Iris pigment epithelial cell (primary cell): ENCODE measurements at places on chromosomes 7 and 10.

- no peak for DNase-seq
These were observed 1.4 kb downstream of the DNAH11 start for GRCh38 chr7:21544303-21544656.

DNA sequence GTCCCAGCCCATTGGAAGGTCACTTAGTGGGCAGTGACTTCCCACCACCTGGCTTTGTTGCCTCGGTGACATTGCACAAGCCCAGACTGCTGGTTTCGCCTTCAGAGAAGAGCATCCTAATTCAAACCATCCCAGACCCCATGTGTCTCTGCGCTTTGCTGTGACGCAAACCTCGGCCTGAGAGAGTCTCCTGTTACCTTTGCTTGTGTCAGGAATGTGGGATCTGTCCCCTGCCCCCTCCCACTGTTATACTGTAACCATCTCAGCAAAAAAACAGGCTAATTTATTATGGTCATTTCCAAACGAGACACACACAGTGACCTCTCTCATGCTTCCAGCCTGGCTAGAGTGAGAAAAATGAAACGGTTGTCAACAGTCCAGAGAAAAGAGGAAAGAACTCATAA lies 25.0 kb upstream of the AQP1 start:
- DNase-seq: no peak

GRCh38 chr7:21898265-21898930 lies 47.3 kb downstream of the CDCA7L start:
- DNase-seq: no peak

DNA sequence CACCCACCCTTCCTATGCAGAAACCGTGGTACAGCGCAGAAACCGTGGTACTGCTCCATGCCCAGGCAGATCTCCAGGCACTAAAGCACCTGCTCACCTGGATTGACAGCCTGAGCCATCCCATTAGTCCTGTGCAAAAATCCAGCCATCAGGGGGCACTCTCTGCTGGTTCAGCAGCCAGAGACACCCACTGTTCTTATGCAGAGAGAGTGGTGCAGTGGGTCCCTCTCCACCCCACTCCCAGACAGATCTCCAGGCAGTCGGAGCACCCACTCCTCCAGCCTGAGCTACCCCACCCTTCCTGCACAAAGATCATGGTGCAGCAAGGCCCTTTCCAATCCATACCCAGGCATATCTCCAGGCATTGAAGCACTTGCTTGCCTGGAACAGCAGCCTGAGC lies 219.8 kb downstream of the CTNNA3 start:
- no peak for DNase-seq

- peak; percentile 11 for DNase-seq
These were observed 368.4 kb upstream of the ZMIZ1 start for GRCh38 chr10:78700413-78700812.

GRCh38 chr10:62637249-62638061 lies 167.1 kb upstream of the ADO start:
- DNase-seq: peak; percentile 54

- DNase-seq: peak; percentile 7
These were observed 1.1 kb upstream of the GALNTL5 start for GRCh38 chr7:151954866-151955820.

DNA sequence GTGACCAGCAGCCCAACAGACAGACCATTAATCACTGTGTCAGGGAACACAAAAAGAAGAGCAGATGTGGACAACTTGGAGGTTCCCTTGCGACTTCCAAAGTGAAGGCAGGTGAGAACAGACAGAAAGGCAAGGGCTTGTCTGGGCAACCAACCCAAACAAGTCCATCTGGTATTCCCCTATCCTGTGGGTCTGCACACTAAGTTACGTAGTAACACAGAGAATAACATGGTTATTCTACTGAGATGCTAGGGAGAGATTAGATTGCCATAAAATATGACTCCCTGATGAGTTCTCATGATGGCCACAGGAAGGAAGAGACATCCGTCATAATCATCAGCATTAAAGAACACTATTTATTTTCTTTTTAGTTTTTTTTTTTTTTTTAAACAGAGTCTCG lies 252.2 kb downstream of the CALN1 start:
- DNase-seq: no peak

GRCh38 chr10:90222372-90222771 lies 521.0 kb downstream of the KIF20B start:
- DNase-seq: peak; percentile 88

GRCh38 chr7:27964820-27965219 lies 215.8 kb downstream of the JAZF1 start:
- DNase-seq: no peak

- peak; percentile 35 for DNase-seq
These were observed 49.5 kb downstream of the NEURL1 start for GRCh38 chr10:103542764-103543616.

- DNase-seq: no peak
These were observed 196.5 kb downstream of the ADK start for GRCh38 chr10:74347522-74347921.

GRCh38 chr7:155508376-155509358 lies 37.7 kb downstream of the CNPY1 start:
- DNase-seq: no peak

DNA sequence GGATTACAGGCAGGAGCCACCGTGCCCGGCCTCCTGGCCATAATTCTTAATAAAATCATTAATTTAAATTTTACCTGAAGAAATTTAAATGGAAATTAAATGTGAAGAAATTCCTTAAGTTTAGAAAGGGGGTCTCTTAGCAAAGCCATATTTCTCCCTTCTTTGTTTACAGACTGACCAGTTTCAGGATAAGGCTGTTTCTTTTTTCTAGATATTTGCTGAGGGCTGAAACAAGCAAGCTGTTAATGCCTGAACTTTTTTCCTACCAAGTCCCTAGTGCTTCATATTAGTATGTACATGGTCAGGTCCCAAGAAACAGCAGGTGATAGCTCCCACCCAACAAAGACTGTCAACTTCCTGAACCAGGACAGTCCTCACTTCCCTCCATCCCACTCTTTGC lies 18.1 kb upstream of the PDIA4 start:
- no peak for DNase-seq

DNA sequence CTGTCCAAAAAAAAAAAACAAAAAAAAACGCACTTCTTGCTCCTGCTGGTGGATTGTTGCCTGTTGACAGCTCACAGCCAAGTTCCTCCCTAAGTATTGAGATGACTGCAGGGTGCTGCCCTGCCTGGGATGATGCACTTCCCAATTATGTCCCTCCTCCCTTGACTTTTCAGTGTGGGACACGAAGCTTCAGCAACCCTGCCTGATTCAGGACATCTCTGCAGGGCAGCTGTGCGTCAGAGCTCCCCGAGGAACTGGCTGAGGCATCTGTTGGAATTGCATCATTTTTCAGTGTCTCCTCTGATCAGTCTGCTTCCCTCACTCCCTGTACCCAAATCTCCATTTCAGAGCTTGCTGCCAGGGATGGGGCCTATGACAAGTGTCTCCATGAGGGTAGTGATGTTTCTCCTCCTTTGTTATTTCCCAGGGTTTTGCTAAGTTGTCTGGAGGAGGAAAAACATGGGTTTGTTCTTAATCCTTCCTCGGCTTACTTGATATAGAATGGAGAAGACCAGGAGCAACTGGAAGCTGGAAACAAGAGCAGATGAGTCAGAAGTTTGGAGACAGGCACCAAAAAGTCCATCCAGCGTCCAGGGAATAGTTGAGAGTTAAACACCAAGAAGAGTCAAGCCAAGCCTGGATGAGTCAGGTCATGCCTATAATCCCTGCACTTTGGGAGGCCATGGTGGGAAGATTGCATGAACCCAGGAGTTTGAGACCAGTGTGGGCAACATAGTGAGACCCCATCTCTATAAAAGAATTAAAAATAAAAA lies 355.1 kb downstream of the GALNT17 start:
- DNase-seq: peak; percentile 36

- DNase-seq: peak; percentile 77
These were observed 122.5 kb upstream of the C1QL3 start for GRCh38 chr10:16644146-16644545.

DNA sequence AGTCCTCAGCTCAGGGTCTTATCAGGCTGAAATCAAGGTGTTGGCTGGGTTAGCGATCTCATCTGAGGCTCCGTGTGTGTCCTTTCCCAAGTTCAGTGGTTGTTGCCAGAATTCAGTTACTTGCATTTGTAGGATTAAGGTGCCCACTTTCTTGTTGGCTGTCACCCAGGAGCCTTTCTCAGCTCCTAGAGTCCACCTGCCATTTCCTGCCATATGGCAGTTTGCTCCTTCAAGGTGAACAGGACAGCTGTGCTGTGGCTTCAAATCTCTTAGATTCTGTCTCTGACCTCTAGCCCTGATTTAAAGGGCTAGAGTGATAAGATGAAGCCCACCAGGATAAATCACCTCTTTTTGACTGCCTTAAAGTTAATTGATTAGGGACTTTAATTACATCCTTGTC lies 1.0 kb upstream of the HIF1AN start:
- no peak for DNase-seq

GRCh38 chr7:130379019-130379418 lies 1.3 kb upstream of the CPA1 start:
- no peak for DNase-seq

DNA sequence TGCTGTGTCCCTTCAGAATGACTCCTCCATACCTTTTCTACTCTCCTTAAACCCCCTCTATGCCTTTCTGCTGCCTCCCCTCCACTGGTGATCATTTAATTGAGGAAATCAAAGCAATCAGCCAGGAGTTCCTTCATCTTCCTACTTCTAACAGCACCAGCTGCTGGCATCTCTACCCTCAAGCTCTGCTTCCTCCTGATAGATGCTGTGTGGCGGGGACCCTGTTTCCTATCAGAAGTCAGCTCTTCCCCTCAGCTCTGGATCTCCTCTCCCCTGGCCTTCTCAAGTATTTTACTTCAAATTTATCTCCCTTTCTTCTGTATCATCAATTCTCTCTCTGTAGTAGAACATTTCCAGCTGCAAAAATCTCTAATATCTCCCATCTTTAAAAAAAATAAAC lies 183.7 kb downstream of the ELMO1 start:
- DNase-seq: no peak

DNA sequence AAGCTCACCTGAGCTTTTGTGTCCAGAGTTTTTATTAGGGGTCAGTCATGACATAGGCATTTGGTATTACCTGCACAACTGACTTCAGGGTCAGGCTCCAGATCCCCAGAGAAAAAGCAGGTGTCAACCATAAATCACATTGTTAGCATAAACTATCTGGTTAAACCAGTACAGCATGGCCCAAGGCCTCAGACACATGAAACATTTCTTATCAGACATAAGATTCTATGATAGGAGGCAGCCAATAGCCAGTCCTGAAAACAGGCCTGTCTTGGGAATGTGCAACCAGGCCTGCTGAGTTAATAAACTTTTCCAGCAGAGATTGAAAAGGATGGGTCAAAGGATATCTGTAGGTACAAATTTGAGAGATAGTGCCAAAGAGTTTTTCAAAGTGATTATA lies 116.1 kb downstream of the TPST1 start:
- no peak for DNase-seq

- peak; percentile 84 for DNase-seq
These were observed 118.7 kb downstream of the PARD3 start for GRCh38 chr10:34696423-34696822.

DNA sequence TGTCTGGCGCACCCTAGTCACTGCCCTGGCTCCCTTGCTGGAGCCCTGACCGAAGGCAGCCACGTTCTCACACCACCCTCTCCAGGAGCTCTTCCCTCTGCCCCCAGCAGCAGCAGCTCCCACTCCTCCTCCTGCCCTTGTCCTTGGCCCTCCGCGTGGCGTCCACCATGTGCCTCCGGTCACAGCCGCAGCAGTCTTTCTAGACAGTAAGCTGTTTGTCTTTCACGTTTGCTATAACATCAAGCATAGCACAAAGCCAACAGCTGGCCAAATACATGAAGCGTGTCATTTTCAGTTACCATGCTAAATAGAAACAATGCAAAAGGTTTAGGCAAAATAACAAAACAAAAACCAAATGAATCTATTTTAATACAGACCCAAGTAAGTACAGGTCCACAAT lies 3.3 kb downstream of the PITRM1 start:
- DNase-seq: no peak

DNA sequence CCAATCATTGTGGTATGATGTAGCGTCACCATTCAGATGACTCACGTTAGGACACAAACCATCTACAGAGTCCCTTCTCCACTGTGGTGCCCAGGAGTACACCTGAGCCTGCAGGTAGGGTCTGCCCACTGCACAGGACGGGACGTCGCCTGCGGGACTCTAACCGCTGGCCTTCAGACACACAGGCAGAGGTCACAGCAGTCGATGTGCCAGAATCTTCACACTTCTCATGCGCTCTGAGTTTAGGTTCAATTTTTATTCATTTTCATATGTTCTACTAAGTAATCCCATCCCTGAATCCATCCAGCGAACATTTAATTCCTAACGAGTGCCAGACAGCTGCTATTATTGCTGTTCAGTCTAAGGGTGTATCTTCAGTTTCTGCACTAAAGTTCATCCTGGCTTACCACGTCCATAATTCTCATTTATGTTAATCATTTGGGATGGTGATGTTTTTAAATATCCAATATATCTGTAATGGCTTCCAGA lies 73.3 kb downstream of the CXCL12 start:
- no peak for DNase-seq

DNA sequence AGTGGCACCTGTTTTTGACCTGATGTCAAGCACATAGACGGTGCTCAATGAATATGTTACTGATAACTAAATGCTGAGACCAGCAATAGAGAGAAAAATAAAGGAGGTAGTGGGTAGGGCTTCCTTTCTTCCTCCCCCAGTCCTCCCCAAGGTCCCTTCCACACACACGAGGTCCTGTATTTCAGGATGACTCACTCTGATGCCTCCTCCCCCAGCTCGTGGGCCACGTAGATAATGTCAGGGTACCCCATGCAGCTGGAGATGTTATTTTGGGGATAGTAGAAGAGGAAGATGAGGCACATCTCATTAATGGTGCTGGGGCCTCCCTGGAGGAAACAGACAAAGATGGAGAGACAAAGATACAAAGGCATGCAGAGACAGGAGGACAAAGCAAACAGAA lies 17.3 kb downstream of the PRSS58 start:
- no peak for DNase-seq

GRCh38 chr10:78460204-78460603 lies 426.5 kb downstream of the RPS24 start:
- no peak for DNase-seq

GRCh38 chr7:41224063-41224763 lies 478.7 kb downstream of the INHBA start:
- peak; percentile 68 for DNase-seq

DNA sequence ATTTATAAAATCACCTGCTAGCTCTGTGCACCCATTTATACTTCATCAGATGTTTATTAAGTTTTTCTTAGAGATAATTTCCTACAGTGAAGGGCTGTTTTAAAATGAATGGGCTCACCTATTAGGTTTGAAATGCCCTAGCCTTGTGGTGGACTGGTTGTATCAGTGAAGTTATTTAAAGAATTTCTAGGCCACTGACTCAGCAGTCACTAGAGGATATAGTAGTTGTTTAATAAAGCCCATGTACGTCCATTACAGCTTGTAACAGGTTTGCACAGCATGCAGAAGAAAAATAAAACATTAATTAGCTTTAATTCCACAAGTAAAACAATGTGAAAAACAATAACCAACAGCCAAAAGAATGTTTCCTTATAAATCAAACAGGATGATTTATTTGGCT lies 128.0 kb downstream of the RSU1 start:
- DNase-seq: peak; percentile 47

GRCh38 chr7:80259-81067 lies 111.9 kb upstream of the FAM20C start:
- DNase-seq: no peak

- DNase-seq: peak; percentile 99
These were observed 71.4 kb downstream of the AHR start for GRCh38 chr7:17369691-17370426.
